Activated CD4-positive, alpha-beta T cell treated with anti-CD3 and anti-CD28 coated beads, Interleukin-2, amount 50 U/mL, for 16 hours (primary cell): ENCODE measurements at places on chromosomes 12 and 14.
A peak's percentile ranks its signal among the peaks of the same experiment; 100 is the strongest.

DNA sequence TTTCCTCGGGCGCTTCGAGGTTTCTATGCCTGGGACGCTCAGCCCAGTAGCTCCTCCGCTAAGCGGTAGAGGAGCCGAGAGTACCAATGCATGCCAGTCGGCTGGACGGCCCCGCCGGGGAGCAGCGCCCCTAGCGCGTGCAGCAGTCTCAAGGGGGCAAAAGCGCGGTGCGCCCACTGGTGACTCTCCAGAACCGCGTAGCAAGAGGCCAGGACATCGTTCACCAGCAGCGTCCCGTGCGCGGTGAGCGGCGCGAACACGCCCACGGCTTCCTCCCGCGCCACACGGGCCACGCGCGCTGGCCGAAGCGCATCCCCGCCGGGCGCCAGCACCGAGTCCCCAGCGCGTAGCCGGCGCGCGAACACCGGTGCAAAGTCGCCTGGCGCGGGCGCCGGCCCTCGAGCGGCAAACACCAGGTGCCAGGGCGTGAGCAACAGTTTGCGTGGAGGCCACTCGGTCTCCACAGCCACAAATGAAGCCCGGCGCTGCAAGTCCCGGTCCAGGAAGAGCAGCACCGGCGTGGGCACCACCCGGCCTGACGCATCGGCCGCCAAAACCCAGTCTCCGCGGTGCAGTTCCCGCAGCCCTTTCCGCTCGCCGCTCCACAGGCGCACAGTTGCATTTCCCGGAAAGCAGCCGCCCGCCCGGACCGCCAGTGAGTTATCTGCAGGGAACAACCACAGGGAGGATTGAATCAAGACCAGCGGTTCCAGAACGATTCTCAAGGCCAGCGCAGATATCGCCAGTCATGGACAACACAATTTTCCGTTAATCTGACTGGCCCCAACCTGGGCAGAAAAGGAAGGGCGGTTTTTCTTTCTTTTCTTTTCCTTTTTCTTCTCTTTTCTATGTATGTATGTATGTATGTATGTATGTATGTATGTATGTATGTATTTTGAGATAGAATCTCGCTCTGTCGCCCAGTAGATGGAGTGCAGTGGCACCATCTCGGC lies 4.5 kb downstream of the DHH start:
- DNase-seq: peak; percentile 46

- DNase-seq: no peak
Measured at GRCh38 chr12:47828976-47829482, 9.3 kb upstream of the HDAC7 start.

GRCh38 chr12:122473543-122474323 lies 27.0 kb downstream of the ZCCHC8 start:
- peak; percentile 51 for DNase-seq

GRCh38 chr12:115708801-115709200 lies 568.7 kb downstream of the MED13L start:
- DNase-seq: no peak

DNA sequence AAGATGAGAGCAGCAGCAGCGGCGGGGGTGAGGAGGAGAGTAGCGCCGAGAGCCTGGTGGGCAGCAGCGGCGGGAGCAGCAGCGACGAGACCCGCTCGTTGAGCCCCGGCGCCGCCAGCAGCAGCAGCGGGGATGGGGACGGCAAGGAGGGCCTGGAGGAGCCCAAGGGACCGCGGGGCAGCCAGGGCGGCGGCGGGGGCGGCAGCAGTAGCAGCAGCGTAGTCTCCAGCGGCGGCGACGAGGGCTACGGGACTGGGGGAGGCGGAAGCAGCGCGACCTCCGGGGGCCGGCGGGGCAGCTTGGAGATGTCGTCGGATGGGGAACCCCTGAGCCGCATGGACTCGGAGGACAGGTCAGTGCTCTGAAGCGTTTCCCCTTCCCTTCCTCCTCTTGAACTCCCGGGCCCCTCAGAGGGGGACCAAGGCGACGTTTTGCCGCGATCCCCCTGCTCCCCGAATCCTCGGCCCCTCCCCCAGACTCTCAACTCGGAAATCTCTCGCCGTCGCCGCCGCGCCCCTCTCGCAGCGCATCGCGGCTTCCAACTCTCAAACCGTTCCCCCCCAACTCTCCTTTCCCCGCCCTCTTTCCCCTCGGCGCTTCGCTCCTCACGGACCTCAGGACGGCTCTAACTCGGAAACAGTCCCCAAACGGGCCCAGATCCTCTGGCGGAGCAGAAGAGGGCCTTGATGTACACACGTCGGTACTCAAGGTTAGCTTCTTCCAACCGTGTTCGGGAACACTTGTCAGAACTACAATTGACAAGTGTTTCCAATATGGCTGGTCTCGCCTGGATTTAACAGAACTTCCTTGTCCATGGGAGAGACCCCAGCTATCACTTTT lies 947 bp downstream of the AEBP2 start:
- DNase-seq: peak; percentile 64

GRCh38 chr12:23954332-23954731 lies 4.9 kb upstream of the SOX5 start:
- no peak for DNase-seq

- DNase-seq: no peak
Measured at GRCh38 chr14:37813732-37814131, 218.3 kb downstream of the TTC6 start.
